Activated CD4-positive, alpha-beta memory T cell treated with anti-CD3 and anti-CD28 coated beads, Interleukin-2, amount 10 ng/mL, durations not matched to agents 7 days and 5 days (primary cell): ENCODE measurements at places on chromosomes 2 and 18.
A peak's percentile ranks its signal among the peaks of the same experiment; 100 is the strongest.

- DNase-seq: no peak
These were observed 21.8 kb downstream of the TNFAIP6 start for GRCh38 chr2:151379169-151379568.

GRCh38 chr2:30764021-30764800 lies 43.0 kb downstream of the CAPN13 start:
- no peak for DNase-seq

DNA sequence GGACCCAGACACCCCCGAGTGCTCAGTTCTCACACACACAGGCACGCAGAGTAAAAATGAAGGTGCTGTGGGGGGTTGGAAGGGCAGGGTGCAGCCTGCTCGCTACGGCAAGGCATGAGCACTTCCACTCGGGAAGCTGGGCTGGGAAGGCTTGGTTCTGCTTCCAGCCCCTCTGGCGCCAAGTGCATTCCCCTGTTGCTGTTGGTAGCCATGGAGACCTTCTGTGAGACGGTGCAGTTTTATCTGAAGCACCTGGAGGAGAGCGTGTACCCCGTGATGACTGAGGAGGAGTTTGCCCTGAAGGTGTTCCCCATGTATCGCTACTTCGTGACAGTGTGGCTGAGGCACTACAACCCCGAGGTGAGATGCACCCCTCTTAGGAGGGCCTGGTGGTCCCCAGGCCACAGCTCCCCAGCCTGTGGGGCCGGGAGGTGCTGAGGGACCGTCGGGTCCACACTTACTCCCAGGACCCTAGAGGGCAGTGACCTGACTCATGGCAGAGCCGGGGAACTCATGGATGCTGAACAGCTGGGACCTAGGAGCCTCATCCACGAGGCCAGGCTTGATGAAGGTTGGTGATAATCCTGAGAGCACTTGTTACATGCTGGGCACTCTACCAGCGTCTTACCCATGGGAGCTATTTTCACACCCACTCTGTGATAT lies 15.5 kb downstream of the MROH2A start:
- peak; percentile 14 for DNase-seq

GRCh38 chr2:161992531-161992930 lies 81.5 kb downstream of the DPP4 start:
- peak; percentile 77 for DNase-seq

- DNase-seq: no peak
These were observed 490.4 kb downstream of the NR4A2 start for GRCh38 chr2:155842103-155842502.

GRCh38 chr2:195450552-195451113 lies 206.4 kb upstream of the SLC39A10 start:
- DNase-seq: no peak

DNA sequence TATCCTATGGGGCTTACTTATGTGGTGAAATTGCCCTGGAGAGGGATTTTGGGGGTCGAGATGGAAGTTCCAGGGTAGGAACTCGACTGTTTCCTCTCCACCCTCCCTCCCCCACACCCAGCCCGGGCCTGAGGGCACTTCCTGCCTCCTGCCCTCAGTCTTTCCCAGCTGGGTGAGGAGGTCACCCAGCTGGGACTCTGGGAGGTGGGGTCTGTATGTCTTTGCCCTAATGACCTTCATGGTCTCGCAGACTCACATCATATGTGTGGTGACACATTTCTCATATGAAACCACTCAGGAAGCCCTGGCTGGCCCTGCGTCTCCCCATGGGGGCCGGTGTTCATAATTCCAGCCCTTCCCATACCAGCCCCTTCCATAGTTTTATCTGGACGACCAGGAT lies 12.4 kb downstream of the ATOH8 start:
- no peak for DNase-seq

DNA sequence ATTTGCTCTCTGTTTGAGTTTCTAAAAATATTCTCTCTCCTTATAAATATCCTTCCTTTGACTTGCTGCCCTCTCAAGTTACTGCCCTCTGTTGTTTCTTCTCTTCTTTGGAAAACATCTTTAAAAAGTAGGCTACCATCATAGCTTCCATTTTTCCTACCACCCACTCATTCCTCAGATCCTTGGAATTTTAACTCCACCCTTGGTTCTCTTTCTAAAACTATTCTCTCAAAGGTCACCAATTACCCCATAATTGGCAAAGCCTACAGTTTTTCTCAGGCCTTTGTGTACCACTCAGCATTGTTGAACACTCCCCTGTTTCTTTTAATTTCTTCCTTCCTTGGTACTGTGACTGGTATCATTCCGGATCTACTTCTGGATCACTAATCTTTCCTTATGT lies 43.0 kb upstream of the ITGAV start:
- DNase-seq: no peak
